ENCODE measurements at places on chromosomes 12 and 14.

- no peak for DNase-seq
Observed at GRCh38 chr14:96940009-96940408, 142.8 kb downstream of the VRK1 start.

GRCh38 chr12:26273811-26274210 is 78.4 kb downstream of the SSPN start:
- no peak for DNase-seq

DNA sequence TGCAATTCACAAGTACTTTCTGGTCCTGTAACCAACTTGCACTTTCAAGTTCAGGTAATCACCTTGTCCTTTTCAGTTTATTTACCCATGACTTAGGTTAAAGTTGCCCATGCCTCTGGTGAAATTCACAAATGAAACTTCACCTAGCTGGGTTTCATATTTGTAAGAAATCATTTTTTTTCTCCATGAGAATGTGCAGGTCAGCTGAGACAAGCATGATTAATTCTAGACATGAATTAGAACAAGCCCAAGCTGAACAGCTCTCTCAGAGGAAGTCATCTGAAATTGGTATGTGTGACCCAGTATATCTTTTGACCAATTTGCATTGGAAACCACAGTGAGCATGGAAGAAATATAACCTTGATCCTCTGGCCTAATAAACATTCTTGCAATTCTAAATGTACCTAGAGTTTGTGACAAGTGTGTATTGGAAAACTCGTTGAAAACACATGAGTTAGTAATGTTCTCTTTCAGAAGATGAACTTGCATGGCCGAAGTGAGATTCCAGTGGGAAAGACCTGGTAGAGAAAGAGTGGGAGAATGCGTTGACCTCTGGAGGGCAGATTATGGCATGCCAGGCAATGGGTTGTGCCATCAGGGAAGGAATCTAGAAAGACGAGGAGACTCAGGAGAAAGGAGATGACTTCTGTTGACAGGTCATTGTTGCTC is 486.5 kb downstream of the ZFP36L1 start:
- no peak for DNase-seq

DNA sequence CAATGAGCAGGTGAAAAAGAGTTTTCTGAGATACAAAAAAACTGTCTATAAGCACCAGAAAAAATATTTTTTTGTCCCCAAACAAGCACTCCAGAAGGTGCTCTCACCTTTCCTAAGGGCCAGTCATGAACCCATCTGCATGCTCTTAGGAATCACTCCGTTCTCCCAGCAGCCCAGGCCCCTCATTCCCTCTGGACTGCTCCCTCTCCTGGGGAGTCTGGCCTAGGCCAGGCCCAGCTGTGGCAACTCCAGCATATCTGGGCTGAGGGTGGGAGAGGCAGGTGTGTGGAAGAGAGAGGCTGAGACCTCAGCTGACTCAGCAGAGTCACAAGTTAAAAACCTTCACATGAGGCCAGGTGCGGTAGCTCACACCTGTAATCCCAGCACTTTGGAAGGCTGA is 54.6 kb downstream of the TRAFD1 start:
- DNase-seq: no peak

GRCh38 chr12:75481013-75481705 is 604 bp downstream of the GLIPR1 start:
- DNase-seq: no peak

- DNase-seq: peak; percentile 70
Observed at GRCh38 chr14:96095581-96096476, 56.7 kb downstream of the C14orf132 start.

GRCh38 chr12:110813285-110813684 is 33.5 kb upstream of the CCDC63 start:
- no peak for DNase-seq

DNA sequence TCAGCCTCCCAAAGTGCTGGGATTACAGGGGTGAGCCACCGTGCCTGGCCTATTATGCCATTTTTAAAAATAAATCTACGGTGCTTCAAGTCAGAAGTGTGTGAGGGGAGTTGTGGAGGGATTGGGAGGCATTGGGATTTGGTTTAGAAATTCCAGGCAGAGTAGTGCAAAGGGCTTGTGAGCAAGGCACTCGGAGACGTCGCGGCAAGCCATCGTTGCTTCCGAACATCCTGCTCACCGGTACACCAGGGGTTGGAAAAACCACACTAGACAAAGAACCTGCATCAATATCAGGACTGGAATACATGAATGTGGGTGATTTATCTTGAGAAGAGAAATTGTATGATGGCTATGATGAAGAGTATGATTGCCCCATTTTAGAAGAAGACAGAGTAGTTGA is 227.0 kb downstream of the ALG10 start:
- no peak for DNase-seq

- no peak for DNase-seq
Observed at GRCh38 chr12:108592033-108592909, 5.6 kb downstream of the TMEM119 start.
